ENCODE measurements at places on chromosomes 5 and 9.

DNA sequence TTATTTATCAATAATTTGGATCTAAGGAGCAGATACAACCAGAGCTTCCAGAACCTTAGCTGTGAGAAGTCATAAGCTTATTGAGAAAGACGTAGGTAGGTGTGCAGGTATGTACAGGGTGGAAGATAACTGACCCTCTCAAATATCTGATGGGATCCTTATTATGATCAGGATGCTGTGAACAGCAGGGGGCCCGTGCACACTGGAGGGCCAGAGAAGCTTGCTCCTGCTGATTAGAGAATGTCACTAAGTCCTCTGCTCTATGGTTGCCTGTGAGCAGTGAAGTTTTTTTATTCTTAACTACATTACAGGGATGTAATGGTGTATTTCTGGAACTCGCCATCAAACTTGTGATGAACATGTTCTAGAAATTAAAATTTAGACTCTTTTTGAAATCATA, 108.9 kb upstream of the POU5F2 start:
- no peak for DNase-seq

DNA sequence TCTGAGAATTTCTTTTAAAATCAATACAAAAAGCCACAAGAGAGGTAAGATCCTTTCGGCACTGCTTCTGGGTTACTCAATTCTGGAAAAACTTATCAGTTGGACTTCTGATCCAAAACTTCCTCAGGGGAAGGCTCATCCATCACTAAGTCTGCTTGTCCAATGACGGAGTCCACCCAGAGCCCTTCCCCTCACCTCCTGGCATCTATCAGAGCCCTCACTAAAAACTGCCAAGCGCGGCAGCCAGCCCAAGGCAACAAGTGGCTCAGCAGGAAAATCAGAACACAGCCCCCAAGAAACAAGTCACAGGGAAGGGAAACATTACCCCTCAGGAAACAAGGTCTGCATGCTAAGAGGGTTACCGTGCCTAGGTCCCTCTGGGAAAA, 869 bp upstream of the ESM1 start:
- no peak for DNase-seq

- DNase-seq, result no peak
These were observed 303.9 kb upstream of the DAP start for GRCh38 chr5:11064763-11065450.

DNA sequence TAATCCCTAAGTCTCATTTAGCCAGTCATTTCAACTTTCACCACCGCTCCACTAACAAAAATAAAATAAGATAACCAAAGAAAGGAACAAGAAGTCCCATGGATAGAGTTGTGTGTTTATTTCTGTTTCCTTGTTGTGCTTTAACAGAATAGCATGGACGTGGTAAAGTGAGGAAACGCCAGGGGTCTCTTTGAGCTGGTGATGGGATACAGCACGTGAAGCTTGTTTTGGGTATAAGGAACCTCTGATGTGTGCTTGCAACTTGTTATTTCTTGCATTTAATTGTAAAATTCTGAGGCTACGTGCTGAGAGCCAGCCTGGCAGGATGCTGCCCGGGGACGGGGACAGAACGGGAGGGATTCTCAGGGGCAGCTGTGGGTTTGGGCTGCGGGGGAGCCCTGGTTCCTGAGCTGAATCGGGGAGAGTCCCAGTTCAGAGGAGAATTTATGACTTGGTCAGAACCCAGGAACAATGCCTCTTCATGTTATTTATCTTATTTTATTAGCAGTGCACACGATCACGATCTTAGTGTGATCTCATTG, 63.4 kb downstream of the ANKRD33B start:
- DNase-seq, result no peak

Data from cardiac muscle cell (in vitro differentiated cells and primary cell).